ENCODE measurements at places on chromosomes 2 and 18. TPM values are rescaled to one million over a fixed set of nuclear protein-coding genes. Genes with fewer than 3 reads are reported as not detected.

SULT1C4 gene
- not detected for total RNA-seq

NCKAP5 gene
- 0.12 TPM for total RNA-seq

C2orf80 gene
- total RNA-seq = not detected

RAD51AP2 gene
- total RNA-seq = not detected

SERPINB5 gene
- not detected for total RNA-seq

OSBPL1A gene
- 51.6 TPM for total RNA-seq

BMPR2 gene
- 26.9 TPM for total RNA-seq

FEV gene
- not detected for total RNA-seq

Data from pericardium fibroblast (primary cell).